CD4-positive, alpha-beta T cell treated with Interleukin-10 for 1 hour (primary cell): ENCODE measurements at places on chromosomes 3 and 15.

- DNase-seq, result no peak
These were observed 92.3 kb downstream of the SMAD3 start for GRCh38 chr15:67157521-67158252.

- DNase-seq, result no peak
These were observed 3.6 kb upstream of the AMOTL2 start for GRCh38 chr3:134377896-134378295.

- no peak for DNase-seq
These were observed 366.4 kb downstream of the EPHB1 start for GRCh38 chr3:135161425-135161824.

DNA sequence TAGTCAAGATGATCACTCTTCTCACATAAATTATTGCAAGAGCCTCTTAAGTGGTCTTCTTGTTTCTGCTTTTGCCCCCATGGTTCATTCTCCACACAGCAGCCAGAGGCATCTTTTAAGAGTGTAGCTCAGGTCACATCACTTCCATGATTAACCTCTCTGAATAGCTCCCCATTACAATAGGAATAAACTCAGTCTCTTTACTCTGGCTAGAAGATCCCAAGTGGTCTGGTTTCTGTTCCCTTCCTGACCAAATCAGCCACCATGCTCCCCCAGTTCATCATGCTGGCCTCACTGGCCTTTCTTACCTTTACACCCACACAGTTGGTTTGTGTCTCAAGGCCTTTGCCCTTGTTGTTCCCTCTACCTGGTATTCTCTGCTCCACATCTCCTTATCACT is 8.2 kb downstream of the HHATL start:
- DNase-seq, result no peak

GRCh38 chr3:156525808-156526207 is 29.1 kb downstream of the SSR3 start:
- no peak for DNase-seq

- DNase-seq, result no peak
These were observed 4.5 kb downstream of the INKA1 start for GRCh38 chr3:49807431-49808114.

GRCh38 chr3:116285781-116286421 is 159.4 kb downstream of the LSAMP start:
- DNase-seq, result no peak

- no peak for DNase-seq
These were observed at the start of gene INSYN1 for GRCh38 chr15:73753250-73754130. INSYN1 (minus strand) TSS chr15:73753351; CDS start chr15:73751130, 2,221 bp downstream.

GRCh38 chr15:65132878-65133547 is 595 bp downstream of the PDCD7 start:
- DNase-seq, result peak; percentile 20

- no peak for DNase-seq
These were observed 76.3 kb upstream of the FRMD4B start for GRCh38 chr3:69462022-69462825.

- peak; percentile 46 for DNase-seq
These were observed 54.9 kb downstream of the CCNL1 start for GRCh38 chr3:157104928-157105652.

- DNase-seq, result peak; percentile 16
These were observed 4.3 kb downstream of the PTH1R start for GRCh38 chr3:46881596-46882376.

GRCh38 chr15:92653366-92653765 is 2.2 kb downstream of the FAM174B start:
- DNase-seq, result no peak

GRCh38 chr3:78941587-78941986 is 826.2 kb downstream of the ROBO1 start:
- DNase-seq, result no peak

GRCh38 chr3:170448584-170448983 is 29.9 kb downstream of the CLDN11 start:
- no peak for DNase-seq

- DNase-seq, result no peak
These were observed 588.5 kb upstream of the TGFBR2 start for GRCh38 chr3:30017901-30018300.
